Regular cardiac myocyte (primary cell): ENCODE measurements at places on chromosomes 11 and 22. TPM values are rescaled to one million over a fixed set of nuclear protein-coding genes. Genes with fewer than 3 reads are reported as not detected.

MAPK8IP2 gene
- under 0.01 TPM in 2 replicates for total RNA-seq

PIK3C2A gene
- 78.0 and 78.6 TPM in 2 replicates for total RNA-seq

MMP7 gene
- total RNA-seq = 3.3 and 4.5 TPM in 2 replicates

IRF7 gene
- total RNA-seq = 6.3 and 7.9 TPM in 2 replicates

FJX1 gene
- 156 and 193 TPM in 2 replicates for total RNA-seq

GLYATL1 gene
- 0.56 and 0.58 TPM in 2 replicates for total RNA-seq
